Skin of body (tissue), 3 donors: ENCODE measurements at places on chromosomes 4 and X.
A peak's percentile ranks its signal among the peaks of the same experiment; 100 is the strongest.

- DNase-seq, result no peak
Observed at GRCh38 chr4:168605411-168605810, 108.6 kb downstream of the PALLD start.

DNA sequence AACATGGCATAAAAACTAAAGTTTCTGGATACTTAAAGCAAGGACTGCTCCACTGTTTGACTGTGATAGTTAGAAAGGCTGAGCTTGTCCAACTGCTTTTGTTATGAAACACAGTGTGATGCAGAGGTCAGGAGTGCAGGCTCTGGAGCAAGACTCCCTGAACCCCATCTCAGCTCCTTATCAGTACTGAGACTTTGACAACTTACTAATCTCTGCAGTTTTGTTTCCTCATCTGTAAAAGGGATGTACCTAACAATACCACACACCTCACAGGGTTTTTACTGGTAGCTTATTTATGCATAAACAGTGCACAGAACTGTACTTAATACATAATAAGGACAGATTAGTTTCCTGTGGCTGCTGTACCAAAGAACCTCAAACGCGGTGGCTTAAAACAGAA is 804.3 kb downstream of the FSTL5 start:
- DNase-seq, result no peak

- DNase-seq, result peak; percentile 26
Observed at GRCh38 chr4:155578219-155578618, 88.4 kb upstream of the GUCY1A1 start.

- no peak for DNase-seq
Observed at GRCh38 chr4:7313347-7313811, 121.0 kb downstream of the SORCS2 start.

GRCh38 chr4:122481766-122482405 is 25.4 kb upstream of the IL2 start:
- peak; percentile 0 for DNase-seq

DNA sequence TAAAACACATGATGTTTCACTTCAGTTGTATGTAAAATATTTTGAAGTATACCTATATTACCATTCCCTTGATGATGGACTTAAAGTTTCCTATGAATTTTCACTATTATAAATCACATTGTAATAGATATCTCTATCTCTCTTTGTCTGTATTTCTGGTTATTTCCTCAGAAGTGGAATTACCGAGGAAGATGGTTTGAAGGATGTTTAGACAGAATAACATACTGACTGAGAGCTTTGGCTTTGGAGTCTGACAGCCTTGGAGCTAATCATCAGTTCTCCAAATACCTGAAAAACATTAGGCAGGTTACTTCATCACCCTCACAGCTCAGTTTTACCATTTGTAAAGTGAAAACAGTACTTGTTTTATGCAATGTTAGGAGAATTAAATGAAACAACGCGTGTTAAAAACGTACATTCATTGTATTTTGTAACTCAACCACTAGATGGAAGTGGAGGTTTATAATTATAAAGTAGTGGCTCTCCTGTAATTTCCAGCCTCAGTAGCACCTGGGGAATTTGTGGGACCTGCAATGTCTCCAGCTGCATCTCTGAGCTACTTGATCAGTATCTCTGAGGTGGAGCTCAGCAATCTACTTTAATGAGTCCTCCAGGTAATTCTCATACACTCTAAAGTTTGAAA is 14.3 kb downstream of the JCHAIN start:
- DNase-seq, result no peak

- no peak for DNase-seq
Observed at GRCh38 chr4:93617606-93618005, 210.9 kb upstream of the ATOH1 start.

GRCh38 chrX:41982953-41983352 is 59.6 kb upstream of the CASK start:
- no peak for DNase-seq
